ENCODE measurements at places on chromosomes 5 and 9.

DNA sequence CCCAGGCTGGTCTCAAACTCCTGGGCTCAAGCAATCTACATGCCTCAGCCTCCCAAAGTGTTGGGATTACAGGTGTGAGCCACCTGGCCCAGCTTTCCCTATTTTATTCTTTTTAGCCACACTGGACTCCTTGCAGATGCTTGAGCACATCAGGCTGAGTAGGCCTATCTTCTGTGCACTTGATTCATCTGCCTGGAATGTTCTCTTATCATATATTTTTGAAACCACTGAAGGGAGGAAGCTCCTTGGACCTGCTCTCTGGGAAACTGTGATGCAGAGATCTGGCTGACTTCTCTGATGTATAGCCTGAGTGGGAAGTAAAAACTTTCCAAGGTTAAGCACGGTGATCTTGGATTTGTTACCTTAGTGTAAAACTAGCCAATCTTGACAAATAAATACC lies 6.5 kb upstream of the MAT2B start:
- no peak for DNase-seq

DNA sequence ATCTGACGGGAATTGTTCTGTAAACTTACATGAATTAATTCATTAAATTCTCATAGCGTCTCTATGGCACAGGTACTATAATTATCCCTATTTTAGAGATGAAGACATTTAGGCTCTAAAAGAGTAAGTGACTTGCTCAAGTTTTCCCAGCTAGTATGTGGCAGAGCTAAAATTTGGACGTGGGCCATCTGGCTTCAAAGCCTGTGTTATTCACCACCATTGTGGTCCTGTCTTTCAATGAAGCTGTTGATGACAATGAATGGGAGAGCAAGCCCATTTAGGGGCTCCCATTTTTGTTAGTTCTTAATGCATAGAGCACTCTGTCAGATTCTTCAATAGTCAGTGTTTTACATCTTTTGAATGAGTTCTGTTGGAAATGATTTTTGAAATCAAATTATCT lies 236.0 kb upstream of the CD180 start:
- DNase-seq, result no peak

DNA sequence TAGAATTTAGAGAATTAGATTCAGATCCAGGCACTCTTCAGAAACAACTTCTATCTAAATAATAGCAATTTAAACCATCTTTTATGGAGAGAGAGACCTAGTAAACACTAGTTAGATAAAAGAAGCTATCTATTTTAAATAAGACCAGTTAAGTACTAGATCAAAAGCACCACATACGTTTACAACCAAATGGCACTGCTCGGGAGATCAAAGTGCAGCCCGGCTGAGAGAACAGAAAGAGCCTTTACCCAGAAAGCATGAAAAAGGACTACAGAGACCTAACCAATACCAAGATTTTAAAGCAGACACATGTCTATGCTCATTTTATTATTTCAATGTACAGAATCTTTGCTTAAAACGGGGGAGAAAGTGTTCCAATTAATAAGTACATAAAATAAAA lies 30.8 kb downstream of the LIX1 start:
- no peak for DNase-seq

- DNase-seq, result no peak
These were observed 12.5 kb downstream of the RGS3 start for GRCh38 chr9:113475992-113476391.

All from stimulated activated CD4-positive, alpha-beta T cell treated with anti-CD3 and anti-CD28 coated beads, Interleukin-12 subunit alpha, Interleukin-12 subunit beta, amount 100 ng/mL, for 24 hours (primary cell).